ENCODE measurements at places on chromosomes 2 and 18.

DNA sequence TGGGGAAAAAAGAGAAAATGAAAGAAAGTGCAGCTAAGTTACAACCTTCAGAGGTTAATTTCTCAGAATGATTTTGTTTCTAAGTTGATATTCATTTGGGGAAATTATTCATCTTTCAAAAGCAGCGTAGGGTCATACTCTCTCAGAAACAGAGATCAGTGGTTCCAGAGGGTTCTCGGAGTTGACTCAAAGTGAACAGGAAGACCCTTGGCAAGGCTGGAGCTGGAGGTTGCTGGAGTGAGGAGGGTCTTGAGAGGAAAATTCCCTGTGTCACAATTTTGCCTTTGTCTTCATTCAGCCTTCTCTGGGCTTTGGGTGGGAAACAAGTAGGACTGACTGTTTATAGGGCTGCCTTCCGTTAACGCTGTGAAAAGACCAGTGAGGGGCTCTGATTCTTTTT is 168.2 kb downstream of the ICOS start:
- DNase-seq: no peak

- DNase-seq: no peak
Observed at GRCh38 chr18:54860941-54861340, 32.7 kb downstream of the RAB27B start.

GRCh38 chr18:78720456-78721237 is 259.0 kb upstream of the SALL3 start:
- no peak for DNase-seq

DNA sequence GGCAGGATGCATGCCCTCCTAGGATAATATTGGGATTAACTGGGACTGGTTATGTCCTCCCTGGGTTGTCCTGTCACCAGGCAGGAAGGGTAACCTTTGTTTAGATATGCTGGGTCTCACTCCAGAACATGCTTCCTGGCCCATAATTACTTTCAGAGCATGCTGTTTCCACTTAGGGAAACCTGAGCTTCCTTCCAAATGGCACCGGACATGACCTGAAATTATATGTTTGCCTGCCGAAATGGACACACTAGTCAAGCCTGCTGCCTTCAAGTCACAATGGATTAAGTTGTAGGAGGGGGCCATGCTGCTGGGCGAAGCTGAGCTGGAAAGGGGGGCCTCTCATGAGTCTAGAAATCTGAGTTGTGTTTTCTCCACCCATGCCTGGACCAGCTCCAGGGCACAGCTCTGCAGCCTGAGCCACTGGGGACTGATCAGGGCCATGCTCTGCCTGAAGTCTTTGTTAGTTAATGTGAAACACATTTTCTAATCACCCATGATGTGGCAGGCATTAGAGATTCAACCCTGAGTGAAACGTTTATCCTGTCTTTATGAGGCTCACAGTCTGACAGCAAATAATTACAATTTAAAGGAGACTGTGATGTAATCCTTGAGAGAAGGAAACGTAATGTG is 273.3 kb downstream of the TNS1 start:
- peak; percentile 14 for DNase-seq

- DNase-seq: no peak
Observed at GRCh38 chr2:101850450-101850849, 141.3 kb upstream of the IL1R2 start.

- DNase-seq: peak; percentile 11
Observed at GRCh38 chr2:144890828-144891227, 370.9 kb upstream of the ZEB2 start.

Measured in SK-N-DZ (cell line).